NCI-H2081 treated with DMSO at 0.1 percent for 48 hours (cell line): ENCODE measurements at places on chromosomes 1 and 21.

DNA sequence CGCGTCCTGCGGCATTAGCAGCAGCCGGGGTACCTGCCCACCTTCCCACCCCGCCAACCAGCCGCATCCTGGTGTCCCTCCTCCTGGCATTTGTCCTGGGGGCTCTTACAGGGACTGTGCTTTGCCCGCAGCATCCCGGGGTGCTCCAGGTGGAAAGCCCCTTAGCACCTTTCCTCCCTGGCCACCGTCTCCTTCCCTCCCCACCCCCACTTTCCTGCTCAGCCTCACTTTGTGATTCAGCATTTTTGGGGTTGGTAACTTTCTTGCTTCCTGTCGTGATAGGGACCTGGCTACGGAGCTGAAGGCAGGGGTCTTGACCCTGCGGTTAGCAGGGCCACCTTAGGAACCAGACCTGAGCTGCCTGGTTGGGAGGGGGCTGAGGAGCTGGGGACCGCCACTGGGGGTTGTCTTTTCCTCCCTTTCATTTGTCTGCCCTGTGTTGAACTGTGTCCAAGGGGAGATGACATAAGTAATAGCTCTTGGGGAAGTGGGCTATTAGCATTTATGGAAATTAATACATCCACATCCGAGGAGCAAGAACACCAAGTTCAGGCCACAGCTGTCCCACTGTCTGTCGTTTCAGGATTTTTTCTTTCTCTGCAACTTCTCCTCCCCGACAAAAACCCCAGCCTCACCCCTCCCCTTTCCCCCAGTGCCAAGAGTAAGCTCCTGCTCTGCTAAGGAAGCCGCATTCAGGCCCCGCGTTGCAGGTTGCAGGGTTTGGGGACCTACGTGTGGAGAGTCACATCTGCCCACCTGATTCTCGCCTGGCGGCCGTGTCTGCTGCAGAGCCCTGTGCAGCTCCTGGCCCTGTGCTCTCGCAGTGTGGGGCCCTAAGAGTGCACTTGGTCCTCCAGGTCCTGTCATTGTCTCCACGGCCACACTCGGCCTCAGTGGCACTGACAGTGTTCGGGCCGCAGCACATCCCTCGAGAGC lies 1.6 kb upstream of the NPHP4 start:
- DNase-seq, result no peak

DNA sequence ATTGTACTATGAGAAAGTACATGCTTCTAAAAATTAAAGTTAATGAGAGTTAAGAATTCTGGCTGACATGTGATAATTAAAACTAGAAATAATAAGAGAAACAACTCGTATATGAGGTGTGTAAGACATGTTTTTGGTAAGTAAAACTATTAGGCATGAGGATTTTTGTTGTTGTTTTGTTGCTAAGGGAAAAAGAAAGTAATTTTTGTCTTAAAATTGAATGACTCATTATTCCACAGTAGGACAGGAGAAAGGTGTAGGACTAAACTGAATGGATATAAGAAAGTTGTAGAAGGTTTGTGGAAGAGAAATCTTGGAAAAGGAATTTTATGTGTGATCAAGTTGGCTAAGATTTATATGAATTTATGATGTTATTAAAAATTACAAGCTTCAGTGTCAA lies 54.8 kb downstream of the TBX19 start:
- DNase-seq, result no peak

- no peak for DNase-seq
These were observed 5.2 kb upstream of the DENND2D start for GRCh38 chr1:111205714-111206050.

GRCh38 chr1:111127923-111128643 lies 11.8 kb downstream of the DRAM2 start:
- DNase-seq, result no peak

- no peak for DNase-seq
These were observed 18.7 kb upstream of the ST3GAL3 start for GRCh38 chr1:43688594-43689000.

GRCh38 chr1:174022080-174022975 lies at the start of gene RC3H1:
Gene RC3H1 (minus strand): TSS chr1:174022357. CDS start chr1:173992985, 29,372 bp downstream.
- DNase-seq, result no peak

DNA sequence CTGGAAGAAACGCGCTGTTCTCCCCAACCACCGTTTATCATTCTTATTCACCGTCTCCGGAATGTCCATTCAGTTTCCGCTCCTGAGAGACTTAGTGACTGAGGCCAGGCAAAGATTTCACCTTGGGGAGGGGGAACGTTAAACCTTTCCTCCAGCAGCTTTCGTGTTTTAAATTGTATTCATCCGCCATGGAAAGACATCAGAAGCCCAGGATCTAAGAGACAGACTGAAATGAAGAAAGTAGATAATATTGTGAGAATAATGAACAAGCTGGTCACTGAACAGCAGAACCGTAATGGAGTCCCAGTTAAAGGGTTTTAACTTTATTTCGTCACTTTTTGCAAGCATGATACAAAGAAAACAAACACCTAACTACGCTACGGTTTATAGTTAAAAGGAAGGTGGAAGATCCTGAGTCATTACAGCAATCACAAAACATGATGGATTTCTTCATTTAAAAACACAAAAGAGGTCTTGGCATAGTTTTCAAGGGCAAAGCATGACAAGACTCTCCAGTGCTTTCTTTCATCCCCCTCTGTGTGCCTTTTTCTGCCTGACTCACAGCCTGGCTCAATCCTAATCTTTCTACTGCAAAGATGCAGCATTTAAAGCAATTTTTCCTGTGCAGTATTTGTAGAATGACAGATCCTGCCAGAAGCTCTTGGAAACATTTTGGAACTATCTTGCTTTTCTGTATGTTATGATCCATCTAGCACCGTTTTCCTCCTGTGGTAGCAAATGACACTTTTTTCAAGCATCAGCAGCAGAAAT lies 722 bp upstream of the SLC19A2 start:
- no peak for DNase-seq

GRCh38 chr1:216456682-216457081 lies 33.4 kb upstream of the USH2A start:
- DNase-seq, result no peak

- DNase-seq, result no peak
These were observed 77.4 kb downstream of the RUNX1 start for GRCh38 chr21:34971656-34972055.

- DNase-seq, result no peak
These were observed 27.3 kb upstream of the RNF19B start for GRCh38 chr1:32991819-32992488.
